Cardiac muscle cell (in vitro differentiated cells and primary cell): ENCODE measurements at places on chromosomes 4 and X. TPM values are rescaled to one million over a fixed set of nuclear protein-coding genes. Genes with fewer than 3 reads are reported as not detected.

- no peaks in the 10 kb centered on the region for H3K4me1 ChIP-seq
- H3K4me3 ChIP-seq = no peak overlapping the region
- H3K36me3 ChIP-seq = no peaks in the 10 kb centered on the region
Measured at GRCh38 chr4:68123525-68123924, 6.1 kb downstream of the TMPRSS11F start.

- DNase-seq = peak; percentile 39
- no peaks in the 10 kb centered on the region for H3K4me1 ChIP-seq
- peaks cover 8% of the 10 kb centered on the region for H3K36me3 ChIP-seq
- H3K27ac ChIP-seq = no peak overlapping the region
- H3K4me3 ChIP-seq = no peak overlapping the region
Measured at GRCh38 chr4:82948647-82949204, 48.2 kb downstream of the THAP9 start.

DNA sequence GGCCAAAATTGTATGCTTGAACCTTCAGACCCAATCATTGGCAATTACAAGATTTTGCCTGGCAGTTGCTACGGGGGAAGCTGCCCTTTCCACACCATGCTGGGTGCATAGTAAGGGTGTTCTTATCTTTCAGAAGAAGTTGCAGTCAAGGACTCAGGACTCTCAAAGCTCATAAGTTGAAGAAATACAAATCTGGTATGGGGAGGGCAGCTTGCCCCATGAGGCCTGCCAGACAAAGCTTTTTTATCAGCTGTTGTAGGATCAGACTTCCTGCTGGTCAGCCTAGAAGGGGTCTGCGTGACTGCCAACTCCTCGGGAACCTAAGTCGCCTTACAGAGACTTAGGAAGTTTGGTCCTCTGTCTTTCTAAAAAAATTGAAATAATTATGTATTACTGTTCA lies 174.9 kb upstream of the TECRL start:
- no peaks in the 10 kb centered on the region for H3K36me3 ChIP-seq
- no peak overlapping the region for H3K4me3 ChIP-seq
- peak; percentile 6 for DNase-seq
- no peaks in the 10 kb centered on the region for H3K4me1 ChIP-seq
- no peaks in the 10 kb centered on the region for H3K27me3 ChIP-seq
- H3K27ac ChIP-seq = no peak overlapping the region

DNA sequence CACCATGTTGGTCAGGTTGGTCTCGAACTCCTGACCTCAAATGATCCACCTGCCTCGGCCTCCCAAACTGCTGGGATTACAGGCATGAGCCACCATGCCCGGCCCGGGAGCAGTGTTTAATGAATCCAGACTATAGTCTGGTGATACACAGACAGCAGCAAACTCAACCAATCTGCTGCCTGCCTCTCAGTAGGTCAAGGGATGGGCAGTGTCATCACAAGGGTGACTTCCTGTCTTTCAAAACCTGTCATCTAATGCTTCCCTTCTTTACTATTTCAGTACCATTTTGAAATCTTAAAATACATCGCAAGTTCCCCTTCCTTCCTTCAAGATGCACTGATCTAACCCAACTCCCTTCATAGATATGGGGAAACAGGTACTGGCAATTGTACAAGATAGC lies 8.4 kb downstream of the RPL39 start:
- no peaks in the 10 kb centered on the region for H3K27me3 ChIP-seq
- no peak for DNase-seq
- no peaks in the 10 kb centered on the region for H3K4me1 ChIP-seq
- no peak overlapping the region for H3K27ac ChIP-seq
- peaks cover 17% of the 10 kb centered on the region for H3K36me3 ChIP-seq
- H3K4me3 ChIP-seq = no peak overlapping the region

Gene GABRA4
- 0.03 and 0.28 TPM in 2 replicates for total RNA-seq

GRCh38 chr4:71446479-71447081 lies 107.8 kb downstream of the SLC4A4 start:
- H3K4me3 ChIP-seq = no peak overlapping the region
- DNase-seq = no peak
- peaks cover 30% of the 10 kb centered on the region for H3K4me1 ChIP-seq
- H3K27ac ChIP-seq = no peak overlapping the region
- H3K27me3 ChIP-seq = no peaks in the 10 kb centered on the region

Gene PNMA3
- total RNA-seq = 8.3 and 19.7 TPM in 2 replicates

Gene DOK7
- 14.3 and 18.0 TPM in 2 replicates for total RNA-seq

- no peaks in the 10 kb centered on the region for H3K27me3 ChIP-seq
- H3K4me1 ChIP-seq = no peaks in the 10 kb centered on the region
- H3K36me3 ChIP-seq = no peaks in the 10 kb centered on the region
- no peak for DNase-seq
Measured at GRCh38 chr4:89757154-89757719, 79.7 kb downstream of the SNCA start.

Gene SHROOM2
- total RNA-seq = 32.9 and 36.0 TPM in 2 replicates

Gene SORCS2
- 1.4 and 6.9 TPM in 2 replicates for total RNA-seq

DNA sequence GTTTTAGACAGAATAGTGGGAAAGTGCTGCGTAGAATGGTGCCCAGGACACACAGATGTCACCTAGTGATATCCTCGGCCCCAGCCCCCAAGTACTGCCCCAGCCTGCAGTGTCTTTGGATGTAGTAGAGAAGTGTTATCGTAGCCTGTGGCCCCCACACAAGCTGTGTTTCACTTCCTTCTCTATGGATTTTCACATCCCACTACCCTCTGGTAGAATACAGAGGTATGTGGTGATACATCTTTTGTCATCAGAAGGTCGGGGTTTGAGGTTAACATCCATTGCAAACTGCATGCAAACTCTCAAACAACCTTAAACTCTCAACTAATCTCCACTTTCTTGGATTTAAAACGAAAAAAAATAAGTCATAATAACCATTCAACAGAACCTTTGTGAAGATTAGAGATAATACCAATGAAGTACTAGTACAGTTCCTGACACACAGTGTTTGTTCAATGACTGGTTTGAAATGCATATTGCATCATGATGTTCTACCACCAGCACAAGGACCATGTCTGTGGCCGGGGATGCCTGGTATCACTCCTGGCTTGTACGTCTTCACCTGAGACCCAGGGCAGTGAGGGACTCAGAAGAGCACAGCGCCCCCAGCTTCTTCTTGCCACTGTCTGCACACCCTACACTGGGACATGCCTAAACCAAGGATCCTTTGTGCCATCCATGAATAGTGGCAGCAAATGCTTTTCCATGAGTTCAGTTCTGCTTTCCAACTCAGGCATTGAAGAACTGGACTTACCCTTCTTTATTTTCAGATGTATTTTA lies 267.3 kb downstream of the DCTD start:
- H3K4me1 ChIP-seq = no peaks in the 10 kb centered on the region
- no peak for DNase-seq
- H3K4me3 ChIP-seq = no peak overlapping the region
- no peaks in the 10 kb centered on the region for H3K27me3 ChIP-seq

- no peaks in the 10 kb centered on the region for H3K36me3 ChIP-seq
- H3K27ac ChIP-seq = no peak overlapping the region
- peak; percentile 28 for DNase-seq
- H3K4me3 ChIP-seq = no peak overlapping the region
- no peaks in the 10 kb centered on the region for H3K4me1 ChIP-seq
Measured at GRCh38 chr4:101993002-101993841, 202.7 kb downstream of the BANK1 start.

GRCh38 chr4:53348046-53348445 lies 17.8 kb downstream of the SCFD2 start:
- DNase-seq = no peak
- no peaks in the 10 kb centered on the region for H3K27me3 ChIP-seq
- H3K36me3 ChIP-seq = no peaks in the 10 kb centered on the region
- H3K4me1 ChIP-seq = no peaks in the 10 kb centered on the region
- no peak overlapping the region for H3K27ac ChIP-seq

- no peak for DNase-seq
- H3K4me1 ChIP-seq = no peaks in the 10 kb centered on the region
- H3K27me3 ChIP-seq = no peaks in the 10 kb centered on the region
- no peak overlapping the region for H3K4me3 ChIP-seq
Measured at GRCh38 chr4:25299476-25300203, 12.9 kb upstream of the ZCCHC4 start.
